Neural crest cell (in vitro differentiated cells): ENCODE measurements at places on chromosomes 2 and 18.

DNA sequence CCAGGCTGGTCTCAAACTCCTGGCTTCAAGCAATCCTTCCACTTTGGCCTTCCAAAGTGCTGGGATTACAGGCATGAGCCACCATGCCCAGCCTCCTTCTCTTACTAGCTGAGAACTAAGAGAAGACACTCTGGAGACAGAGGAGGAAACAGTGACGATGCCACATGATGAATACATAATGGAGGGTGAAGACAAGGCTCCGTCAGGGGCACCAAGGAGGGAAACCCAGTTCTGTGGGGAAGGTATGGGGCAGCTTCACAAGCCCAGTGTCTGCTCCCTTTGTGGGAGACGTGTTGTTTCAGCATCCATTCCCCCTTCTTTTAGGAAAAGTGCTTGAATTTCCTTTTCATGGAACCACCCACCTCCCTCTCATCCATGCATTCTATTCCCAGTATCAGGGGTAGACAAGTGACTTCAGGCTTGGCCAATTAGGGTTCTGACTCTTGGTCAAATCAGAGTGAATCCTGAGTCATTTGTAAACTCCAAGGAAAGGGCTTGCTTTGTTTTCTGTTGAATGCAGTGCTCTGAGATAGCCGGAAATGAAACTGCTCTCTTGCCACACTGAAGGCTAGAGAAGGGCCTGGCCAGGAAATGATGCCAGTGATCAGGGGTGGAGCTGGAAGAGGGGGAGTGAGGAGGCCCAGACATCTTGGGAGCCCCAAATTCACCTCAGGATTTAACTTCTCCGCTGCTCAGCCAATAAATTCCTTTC, 23.7 kb downstream of the TMEM127 start:
- no peak for DNase-seq

GRCh38 chr2:162581959-162582798, 238.2 kb downstream of the GCA start:
- no peak for DNase-seq

GRCh38 chr18:63894106-63894772, 6.7 kb downstream of the SERPINB2 start:
- DNase-seq: no peak

DNA sequence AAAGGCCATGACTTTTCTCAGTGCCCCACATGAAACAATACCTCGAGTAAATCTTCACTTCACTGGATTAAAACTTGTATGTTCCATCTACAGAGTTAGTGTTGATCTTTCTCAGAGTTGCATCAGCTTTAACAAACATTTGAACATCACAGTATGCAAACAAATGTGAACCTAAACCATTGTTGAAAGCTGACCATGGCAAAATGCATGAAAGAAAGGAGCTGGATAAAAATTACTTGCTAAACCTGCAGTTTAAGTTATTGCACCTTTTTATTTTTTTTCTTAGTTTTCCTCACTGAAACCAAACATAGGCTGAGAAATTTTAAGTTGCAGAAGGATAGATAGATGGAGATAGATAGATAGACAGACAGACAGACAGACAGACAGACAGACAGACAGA, 107.2 kb upstream of the UGP2 start:
- DNase-seq: no peak

- no peak for DNase-seq
Measured at GRCh38 chr2:85734942-85735608, 18.7 kb upstream of the ATOH8 start.

DNA sequence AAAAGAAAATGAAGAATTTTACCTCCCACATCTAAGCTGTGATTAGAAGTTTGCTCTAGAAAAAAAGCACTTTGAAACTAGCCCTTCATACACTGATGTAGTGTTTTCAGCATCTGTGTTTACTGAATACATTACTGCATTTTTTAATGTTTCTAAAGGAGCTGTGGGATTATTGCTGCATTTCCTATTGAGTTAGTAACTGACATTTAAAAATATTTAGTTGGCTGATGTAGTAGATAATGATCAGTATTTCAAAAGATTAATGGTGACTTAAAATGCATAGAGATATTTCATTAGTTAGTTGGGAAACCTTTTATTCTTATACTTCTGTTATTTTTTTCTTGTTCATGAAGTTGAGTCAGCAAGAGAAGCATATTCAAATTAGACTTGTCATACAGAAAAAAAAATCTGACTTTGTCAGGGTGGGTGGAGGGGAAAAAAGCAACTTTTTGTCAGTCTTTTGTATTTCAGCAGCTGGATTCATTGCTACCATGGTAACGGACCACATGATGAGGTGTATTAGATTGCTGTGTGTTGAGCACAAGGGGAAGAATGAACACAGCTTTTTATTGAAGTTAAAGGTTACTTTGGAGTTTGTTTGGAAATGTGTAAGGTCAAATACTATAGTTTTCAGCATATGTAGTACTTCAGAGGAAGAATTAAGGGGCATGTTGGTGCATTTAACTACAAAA, at the start of gene DTNA:
Gene DTNA, plus strand, starts transcription at position 549 of the 692 bp plus-strand sequence. CDS start 45,679 bp downstream, outside the sequence.
- DNase-seq: no peak

DNA sequence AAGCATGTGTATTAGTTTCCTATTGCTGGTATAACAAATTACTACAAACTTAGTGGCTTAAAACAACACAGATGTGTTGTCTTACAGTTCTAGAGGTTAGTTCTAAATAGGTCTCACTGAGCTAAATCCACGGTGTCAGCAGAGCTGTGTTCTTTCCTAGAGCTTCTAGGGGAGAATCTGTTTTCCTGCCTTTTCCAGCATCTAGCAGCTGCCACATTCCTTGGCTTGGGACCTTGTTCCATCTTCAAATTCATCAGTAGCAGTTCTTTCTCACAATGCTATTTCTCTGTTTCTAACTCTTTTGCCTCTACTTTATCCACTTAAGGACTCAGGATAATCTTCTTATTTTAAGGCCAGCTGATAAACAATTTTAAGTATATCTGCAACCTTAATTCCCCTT, 32.2 kb upstream of the CREB1 start:
- no peak for DNase-seq

DNA sequence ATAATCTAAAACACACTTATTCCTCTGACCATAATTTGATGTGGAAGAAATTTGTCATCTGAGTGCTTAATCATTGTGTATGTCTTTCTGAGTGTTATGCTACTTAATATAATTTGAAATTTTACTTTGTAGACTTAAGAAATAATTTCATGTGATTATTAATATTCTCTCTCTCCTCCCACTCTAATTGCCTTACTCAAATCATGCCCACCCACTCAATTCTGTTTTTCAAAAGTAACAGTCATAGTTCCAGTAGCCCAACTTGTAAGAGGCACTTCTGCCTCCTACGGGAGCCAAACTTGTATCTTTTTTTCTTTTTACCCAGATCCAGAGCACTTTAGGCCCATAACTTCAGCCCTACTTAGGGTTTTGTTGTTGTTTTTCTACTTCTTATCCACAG, 18.5 kb upstream of the KYNU start:
- DNase-seq: no peak

GRCh38 chr2:128372621-128373341, 54.1 kb upstream of the HS6ST1 start:
- DNase-seq: no peak

GRCh38 chr2:231602859-231603467, 10.3 kb downstream of the TEX44 start:
- DNase-seq: no peak

GRCh38 chr18:5464251-5464650, 79.5 kb downstream of the EPB41L3 start:
- no peak for DNase-seq

GRCh38 chr18:38651736-38652135, 1086.1 kb upstream of the CELF4 start:
- DNase-seq: no peak

- DNase-seq: no peak
Measured at GRCh38 chr18:79317703-79318102, 78.0 kb upstream of the NFATC1 start.

DNA sequence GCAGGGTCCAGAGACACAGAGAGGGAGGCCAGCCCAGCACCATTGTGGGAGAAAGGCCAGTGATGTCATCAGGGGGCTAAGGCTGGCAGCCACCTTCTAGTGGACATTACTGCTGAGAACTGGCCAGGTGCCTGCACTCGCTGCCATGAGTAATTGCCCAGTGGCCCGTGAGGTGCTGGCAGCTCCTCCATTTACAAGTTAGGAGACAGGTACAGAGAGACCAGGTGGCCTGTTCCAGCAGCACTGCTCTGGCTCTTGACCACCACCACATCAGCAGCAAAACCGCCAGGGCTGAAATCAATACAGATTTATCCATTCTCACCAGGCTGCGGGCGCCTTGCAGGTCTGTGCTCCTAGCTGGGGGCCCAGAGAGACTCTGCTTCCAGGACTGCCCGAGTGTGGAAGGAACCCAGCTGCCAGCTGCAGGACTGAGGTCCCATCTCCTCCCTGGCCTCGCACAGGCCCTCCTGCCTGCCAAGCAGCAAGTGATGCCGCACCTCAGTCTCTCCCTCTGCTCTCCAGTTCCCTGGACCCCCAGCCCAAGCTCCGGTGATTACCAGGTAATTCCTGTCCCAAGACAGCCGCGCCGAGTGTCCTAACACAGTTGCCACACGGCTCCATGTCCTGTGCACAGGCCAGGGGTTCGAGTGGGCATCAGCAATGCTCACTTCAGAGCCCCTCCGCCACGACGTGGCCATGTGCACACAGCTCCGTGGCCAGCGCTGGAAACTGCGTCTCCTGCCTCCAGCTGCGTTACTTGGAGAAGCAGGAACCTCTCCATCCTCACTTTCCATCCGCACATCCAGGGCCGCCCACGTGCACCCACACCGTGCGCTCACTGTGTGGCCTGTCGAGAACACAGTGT, 101.0 kb upstream of the CTDP1 start:
- no peak for DNase-seq

DNA sequence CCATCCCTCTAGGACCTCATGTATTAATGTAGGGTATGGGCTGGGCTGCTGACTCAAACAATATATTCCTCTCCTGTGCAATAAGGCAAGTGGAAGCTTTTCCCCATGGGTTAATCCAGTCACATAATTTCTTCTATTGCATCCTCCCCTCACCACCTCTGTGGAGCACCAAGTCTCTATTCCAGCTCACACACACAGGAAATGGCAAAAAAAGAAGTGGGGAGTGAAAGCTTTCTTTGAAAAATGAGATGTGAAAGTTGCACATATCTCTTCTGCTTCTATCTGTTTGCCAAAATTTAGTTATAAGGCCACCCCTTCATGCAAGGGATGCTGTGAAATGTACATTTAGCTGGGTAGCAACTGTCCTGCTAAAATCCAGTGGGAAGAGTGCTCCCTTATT, 121.3 kb downstream of the CDC42EP3 start:
- no peak for DNase-seq

DNA sequence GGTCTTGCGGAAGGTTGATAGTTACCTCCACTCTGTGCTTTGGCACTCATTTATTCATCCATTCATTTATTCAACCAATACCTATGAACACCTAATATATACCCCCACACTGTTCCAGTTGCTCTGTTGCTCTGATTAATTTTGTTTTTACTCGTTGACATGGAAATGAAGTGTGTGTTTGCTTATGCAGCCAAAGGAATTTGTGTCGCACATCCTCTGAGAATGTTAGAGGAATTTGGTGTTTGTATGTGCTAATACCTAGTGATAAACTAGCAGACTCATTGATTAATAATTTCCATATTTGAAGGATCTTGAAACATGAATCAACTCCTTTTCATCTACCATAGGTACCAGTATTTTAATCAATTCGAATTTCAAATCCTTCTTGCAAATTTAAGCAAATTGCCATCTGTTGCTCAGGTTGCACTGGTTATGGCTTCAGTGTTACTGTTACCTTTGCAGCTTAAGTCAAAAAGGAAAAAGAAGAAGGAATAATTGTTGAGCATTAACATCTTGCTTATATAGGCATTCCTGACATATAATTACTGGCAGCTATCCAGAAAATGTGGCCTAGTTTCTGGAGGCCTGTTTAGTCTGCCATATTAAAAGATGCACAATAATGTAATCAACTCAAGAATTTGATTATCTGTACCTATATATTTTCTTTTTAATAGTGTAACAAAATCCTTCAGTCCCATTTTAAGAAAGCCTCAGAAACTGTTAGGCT, 25.7 kb upstream of the CRIM1 start:
- no peak for DNase-seq

- DNase-seq: no peak
Measured at GRCh38 chr2:10161206-10161931, 38.8 kb downstream of the RRM2 start.

DNA sequence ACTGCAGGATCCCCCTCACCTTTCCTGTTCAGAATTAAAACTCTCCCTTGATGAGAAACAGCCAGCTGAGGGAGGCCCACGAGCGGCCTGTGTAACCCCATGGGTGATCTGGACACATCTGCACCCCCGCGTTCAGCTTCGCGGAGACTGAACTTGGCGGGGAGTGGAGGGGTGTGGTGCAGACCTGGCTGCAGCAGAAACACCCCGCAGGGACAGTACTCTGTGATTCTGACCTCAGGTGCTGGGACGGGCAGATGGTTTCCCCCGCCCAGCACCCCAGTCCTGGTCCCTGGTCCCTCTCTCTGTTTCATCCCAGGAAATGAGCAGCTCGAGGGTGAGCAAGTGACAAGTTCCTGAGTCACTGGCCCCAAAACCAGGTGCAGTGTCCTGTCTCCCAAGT, 41.2 kb downstream of the GBX2 start:
- DNase-seq: no peak

DNA sequence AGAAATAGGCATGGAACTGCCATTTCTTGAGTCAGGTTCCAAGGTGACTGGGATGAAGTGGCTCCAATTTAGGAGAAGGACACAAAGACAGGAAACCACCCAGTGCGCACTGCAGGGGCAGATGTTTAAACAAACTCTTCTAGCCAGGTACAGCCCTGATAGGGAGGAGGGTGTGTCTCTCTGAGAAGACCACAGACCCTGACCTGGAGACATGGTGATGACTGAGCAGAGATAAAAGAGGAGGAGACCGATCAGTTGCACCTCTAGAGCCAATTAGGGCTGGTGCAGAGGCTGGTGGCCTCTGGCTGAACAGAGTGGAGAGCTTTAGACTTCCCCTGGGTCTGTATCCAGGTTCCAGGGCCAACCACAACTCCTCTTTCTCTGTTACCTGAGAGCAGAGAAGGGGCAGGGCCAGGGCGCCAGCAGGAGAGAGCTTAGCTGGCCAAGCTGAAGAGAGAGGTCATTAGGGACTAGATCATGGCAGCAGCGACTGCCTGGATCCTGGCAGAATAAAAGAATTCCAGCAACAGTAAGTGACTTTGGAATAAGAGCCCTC, 5.4 kb upstream of the SPOPL start:
- DNase-seq: no peak

GRCh38 chr2:167264380-167264779, 376.1 kb downstream of the XIRP2 start:
- no peak for DNase-seq

DNA sequence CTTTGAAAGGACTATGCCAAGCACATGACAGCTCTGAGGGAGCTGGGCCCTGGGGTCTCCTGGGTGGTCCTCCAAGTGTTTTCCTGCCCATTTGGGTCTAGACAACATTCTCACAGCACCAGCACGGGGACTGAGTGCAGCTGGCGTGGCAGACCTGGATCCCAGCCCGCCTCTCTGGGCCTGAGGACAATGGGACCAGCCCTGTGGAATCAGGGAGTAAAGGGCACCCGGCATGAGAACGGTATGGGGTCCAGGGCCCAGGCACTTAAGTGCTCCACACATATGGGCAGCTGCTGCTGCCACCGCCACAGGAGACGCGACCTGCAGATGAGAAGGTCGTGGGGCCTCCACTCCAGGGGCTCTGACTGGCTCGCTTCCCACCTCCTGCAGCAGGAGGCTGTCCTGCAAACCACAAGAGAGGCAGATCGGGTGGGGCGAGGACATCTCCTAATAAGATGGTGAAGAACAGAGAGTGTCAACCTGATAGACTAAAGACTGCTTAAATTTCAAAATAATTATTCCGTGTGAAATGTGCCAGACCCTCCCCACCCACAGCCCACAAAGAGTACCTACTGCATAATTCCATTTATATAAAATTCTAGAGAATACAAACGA, 46.3 kb downstream of the FAM178B start:
- no peak for DNase-seq
